ENCODE measurements at places on chromosomes 12 and 14. TPM values are rescaled to one million over a fixed set of nuclear protein-coding genes. Genes with fewer than 3 reads are reported as not detected.

ADAMTS20 gene
- 0.82 TPM for total RNA-seq

MTERF2 gene
- total RNA-seq = 22.4 TPM

SIX6 gene
- total RNA-seq = not detected

TTC9 gene
- total RNA-seq = 15.5 TPM

CNTN1 gene
- total RNA-seq = 350 TPM

RPL10L gene
- not detected for total RNA-seq

NOPCHAP1 gene
- 21.1 TPM for total RNA-seq

DHRS4 gene
- 8.0 TPM for total RNA-seq

ALDH6A1 gene
- 50.2 TPM for total RNA-seq

NR1H4 gene
- 0.18 TPM for total RNA-seq

TAS2R42 gene
- not detected for total RNA-seq

CDCA3 gene
- total RNA-seq = 10.2 TPM

ANKRD33 gene
- total RNA-seq = 0.09 TPM

EGLN3 gene
- 9.2 TPM for total RNA-seq

MUCL1 gene
- total RNA-seq = not detected

MYO1H gene
- 0.09 TPM for total RNA-seq

KRT72 gene
- not detected for total RNA-seq

HPD gene
- total RNA-seq = not detected

UNC79 gene
- total RNA-seq = 50.0 TPM

RNASE1 gene
- total RNA-seq = 14.5 TPM

KLRG1 gene
- 10.5 TPM for total RNA-seq

PRPH gene
- total RNA-seq = 3.1 TPM

RND1 gene
- 10.8 TPM for total RNA-seq

DIO3 gene
- total RNA-seq = 6.1 TPM

FAM186B gene
- 0.18 TPM for total RNA-seq
